CD4-positive, alpha-beta T cell treated with Interleukin-17A for 4 hours (primary cell): ENCODE measurements at places on chromosomes 4 and X.

DNA sequence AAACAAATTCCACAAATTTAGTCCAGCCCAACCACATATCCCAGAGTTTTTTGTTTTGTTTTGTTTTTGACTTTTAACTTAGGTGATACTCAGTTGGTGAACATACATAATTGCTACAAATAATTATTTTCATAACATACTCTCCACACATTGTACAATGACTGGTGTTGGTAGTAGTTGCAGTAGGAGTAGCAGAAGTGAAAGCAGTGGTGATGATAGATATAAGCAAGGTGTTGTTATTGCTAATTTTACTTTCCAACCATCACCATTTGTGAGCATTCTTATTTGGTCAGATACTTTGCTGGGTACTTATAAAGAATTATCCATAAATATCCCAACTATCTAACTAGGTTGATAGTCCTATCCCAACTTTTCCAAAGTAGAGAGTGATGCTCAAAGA is 47.3 kb downstream of the ARHGAP24 start:
- no peak for DNase-seq

GRCh38 chr4:139659735-139660424 is 5.7 kb upstream of the MGST2 start:
- no peak for DNase-seq

GRCh38 chr4:121243485-121243884 is 79.4 kb upstream of the TNIP3 start:
- DNase-seq: peak; percentile 23

DNA sequence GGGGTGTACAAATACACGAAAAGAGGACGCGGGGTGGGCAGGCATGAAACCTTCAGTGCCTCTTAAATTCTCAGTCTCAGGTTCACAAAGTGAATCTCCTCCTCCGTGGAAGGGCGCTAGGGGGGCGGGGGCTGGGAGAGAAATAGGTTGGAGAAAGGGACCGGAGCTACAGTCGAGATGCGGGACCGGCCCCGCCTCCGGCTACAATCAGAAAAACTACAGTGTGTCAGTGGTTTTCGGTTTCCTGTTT is 3.4 kb downstream of the MAML3 start:
- no peak for DNase-seq
